ENCODE measurements at places on chromosomes 11 and 22.

GRCh38 chr11:93843906-93844305 is 6.5 kb downstream of the VSTM5 start:
- DNase-seq, result no peak

DNA sequence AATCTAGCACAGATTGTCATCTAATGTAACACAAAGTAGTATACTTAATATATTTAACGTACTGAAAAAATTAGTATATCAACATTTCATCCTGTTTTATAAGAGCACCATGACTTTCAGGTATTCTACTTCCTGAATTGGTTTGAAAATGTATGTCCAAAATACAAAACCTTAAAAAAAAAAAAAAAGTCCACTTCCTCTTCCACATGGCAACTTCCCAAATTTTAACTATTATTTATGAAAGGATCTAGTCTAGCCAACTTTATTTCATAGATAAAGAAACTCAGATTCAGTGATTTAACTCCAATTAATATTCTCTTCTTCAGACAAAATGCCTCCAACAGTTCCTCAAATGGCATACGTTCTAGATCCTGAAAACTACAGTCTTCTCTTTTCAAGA is 44.0 kb downstream of the PIK3C2A start:
- DNase-seq, result no peak

DNA sequence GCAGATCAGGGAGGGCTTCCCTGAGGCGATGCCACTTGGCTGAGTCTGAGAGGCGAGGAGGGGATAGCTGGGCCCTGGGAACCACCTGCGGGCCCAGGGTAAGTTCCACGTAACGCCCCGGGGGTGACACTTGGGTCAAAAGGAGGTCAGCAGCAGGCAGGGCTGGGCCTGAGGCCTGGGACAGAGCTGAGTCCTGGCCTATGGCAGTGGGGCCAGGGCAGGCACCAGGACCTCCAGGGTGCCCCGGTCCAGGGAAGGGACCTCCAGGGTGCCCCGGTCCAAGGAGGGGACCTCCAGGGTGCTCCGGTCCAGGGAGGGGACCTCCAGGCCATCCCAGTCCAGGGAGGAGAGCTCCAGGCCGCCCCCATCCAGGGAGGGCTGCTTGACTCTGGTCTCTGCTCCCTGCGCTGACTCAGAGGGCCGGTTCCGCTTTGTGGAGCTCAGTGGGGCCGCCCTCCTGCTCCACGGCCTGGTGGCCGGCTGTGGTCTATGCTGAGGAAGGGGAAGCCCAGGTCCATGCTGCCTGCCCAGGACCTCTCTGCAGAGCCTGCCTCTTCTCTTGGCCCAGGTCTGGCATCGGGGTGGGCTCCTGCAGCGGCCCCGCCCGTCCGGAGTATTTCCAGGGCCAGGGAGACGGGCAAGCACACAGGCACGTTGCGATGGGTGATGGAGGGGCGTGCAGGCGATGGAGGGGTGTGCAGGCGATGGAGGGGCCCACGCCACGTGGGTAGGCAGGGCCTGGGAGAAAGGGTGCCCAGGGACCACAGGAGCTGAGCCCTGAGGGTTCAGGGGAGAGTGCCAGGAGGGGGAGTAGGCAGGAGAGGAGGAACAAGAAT is 19.5 kb upstream of the WNT7B start:
- no peak for DNase-seq

DNA sequence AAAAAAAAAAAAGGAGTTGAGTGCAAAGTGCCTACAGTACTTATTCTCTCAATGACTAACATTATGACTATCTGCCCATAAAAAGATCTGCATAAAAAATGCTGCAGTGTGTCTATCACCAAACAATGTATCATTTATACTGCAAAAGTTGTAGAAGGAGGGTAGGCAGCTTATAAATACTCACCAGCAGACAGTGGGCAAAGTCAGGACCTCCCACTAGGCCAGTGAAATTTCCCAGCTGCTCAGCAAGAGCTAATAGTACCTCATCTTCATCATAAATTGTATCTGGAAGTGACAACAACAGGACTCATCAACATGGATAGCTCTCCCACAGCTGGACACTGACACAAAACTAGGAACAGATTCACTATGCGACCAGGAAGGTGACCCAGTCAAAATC is 1.6 kb downstream of the PPP2R1B start:
- no peak for DNase-seq

DNA sequence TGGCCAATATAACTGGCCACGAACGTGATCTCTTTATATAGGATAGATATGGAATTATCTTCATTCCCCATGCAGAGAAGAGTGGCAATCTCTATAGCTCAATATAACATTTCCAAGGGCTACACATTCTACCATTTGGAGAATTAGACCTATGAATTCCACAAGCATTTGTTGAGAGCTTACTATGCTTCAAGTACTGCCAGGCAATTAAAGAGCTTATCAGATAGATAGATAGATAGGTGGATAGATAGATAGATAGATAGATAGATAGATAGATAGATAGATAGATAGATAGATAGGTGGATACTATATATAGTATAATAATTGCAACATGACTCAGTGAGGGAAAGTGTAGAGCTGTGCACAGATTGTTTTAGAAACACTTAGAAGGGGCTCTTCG is 1.5 kb upstream of the OR6X1 start:
- no peak for DNase-seq

DNA sequence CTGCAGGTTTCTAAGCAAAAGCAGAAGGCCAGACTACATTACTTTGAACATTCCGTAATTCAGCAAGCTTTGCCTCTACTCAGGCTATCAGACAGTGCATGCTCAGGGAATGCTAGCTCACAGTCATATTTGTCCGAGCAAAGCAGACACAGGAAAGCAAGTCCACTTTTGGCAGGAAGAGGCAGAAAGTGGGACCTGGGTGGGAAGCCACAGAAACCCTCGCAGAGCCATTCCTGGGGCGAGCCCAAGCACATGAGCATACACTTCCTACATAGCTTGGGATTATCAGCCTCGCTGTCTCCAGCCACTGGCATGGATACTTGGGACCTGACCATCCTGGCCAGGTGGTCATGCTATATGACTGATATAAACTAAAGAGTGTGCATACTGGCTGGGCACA is 113.3 kb downstream of the TRIM29 start:
- DNase-seq, result no peak

- DNase-seq, result no peak
Observed at GRCh38 chr11:102244681-102245409, 72.4 kb upstream of the BIRC3 start.

Measured in pons (tissue), 1 donor.